NCI-H2029 (cell line): ENCODE measurements at places on chromosomes 7 and 10.

DNA sequence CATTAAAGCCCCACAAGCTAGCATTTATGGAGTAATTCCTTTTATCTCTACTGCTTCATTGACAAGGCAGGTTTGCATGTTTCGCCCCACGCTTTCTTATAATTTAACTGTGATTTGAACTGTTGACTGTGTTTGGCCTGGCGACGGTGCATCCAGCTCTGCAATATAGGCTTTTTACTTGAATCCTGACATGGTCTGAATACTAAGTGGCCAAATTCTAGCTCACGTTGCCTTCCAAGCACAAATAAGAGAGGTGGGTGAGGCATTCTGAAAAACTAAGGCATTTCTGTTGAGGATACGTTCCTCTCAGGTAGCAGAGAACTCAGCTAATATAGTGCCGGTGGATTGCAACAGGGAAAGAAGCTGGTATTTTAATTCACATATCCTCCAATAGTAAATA, 61.8 kb downstream of the NRP1 start:
- DNase-seq, result no peak

DNA sequence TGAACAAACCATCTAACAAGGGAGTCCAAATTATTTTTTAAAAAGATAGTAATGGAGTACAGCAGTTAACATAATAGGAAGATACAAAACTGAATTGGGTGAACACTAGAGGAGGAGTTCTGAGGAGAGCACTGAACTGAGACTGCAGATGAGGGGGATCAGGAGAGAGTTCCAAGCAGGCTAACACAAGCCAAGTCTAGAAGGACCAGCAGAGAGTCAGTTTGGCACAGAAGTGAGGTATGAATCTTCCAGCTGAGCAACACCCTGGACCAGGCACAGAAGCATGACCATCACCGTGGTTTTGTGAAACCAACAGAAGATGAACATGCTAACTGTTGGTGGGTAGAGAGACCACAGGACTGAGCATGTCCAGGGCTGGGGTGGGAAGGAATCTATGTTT, 30.8 kb upstream of the PLCE1 start:
- DNase-seq, result no peak

DNA sequence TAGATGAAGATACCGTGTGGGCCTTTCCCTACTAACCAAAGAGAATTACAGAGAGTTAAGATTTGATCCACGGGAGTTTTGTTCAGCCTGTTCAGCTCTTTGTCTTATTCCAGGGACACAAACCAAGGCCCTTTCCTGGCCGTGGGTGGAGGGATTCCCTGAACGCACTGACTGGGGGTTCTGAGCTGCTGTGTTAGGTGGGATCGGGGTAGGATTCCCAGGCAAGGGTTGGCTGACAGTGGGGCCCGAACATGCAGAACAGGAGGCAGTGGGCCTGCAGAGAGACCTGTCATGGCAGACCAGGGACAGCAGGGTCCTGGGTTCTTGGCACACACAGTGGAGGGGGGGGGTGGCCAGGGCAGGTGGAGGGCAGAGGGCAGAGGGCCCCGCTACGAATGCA, 89.5 kb upstream of the MKI67 start:
- DNase-seq, result no peak

DNA sequence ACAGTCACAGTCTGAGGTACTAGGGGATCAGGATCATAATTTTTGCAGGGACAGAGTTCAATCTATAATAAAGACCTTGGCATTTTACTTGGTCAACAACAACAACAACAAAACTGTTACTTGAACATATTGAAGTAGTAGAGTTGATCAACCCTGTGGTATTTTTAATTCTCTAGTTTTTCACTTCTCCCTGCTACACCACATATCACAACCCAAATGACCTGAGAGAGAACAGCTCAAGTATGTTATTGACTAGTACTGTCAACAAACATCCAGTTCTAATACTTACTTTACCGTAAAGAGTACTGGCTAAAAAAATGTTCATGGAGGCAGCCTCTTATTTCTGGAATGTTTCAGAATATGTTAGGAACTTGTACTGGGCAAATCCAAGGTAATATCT, 90.5 kb upstream of the FAM3C start:
- no peak for DNase-seq

DNA sequence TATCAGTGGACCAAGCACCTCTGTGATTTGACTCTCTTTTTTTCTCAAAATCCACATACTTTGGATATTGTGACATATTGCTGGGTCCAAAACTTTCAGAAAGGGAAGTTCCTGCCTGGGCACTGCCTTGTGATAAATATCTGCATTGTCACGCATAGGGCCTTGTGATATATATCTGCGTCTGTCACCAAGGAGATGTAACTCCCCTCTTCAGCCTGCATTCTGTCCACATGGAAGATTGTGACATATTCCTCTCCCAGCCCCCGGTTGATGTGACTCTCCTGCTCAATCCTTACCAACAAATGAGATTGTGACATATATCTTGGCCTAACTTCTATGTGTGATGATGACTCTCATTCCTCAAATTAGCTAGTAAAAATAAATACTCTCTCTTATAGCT, 25.4 kb upstream of the ZNF107 start:
- DNase-seq, result no peak
